ENCODE measurements at places on chromosomes 1 and 21.

DNA sequence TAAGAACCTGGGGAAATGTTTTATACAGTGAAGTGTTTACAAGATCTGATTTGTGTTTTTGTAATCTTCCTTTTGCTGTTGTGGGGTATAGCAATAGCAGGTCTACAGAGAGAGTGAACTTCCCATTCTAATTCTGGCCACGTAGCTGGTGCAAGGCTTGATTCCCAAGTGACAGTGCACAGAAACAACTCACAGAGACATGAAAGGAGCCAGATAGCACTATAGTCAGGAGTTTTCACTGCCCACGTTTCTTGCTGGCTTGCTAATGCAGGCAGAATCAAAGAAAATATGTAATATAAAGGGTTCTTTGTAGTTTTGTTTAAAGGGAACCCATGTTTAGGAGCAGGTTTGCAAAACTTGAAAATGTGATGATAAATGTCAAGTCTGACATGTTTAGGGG lies 170.9 kb upstream of the IVNS1ABP start:
- DNase-seq, result no peak

- DNase-seq, result no peak
Measured at GRCh38 chr1:119815361-119815760, 4.1 kb upstream of the REG4 start.

GRCh38 chr21:37429356-37429755 lies 62.8 kb downstream of the DYRK1A start:
- no peak for DNase-seq

DNA sequence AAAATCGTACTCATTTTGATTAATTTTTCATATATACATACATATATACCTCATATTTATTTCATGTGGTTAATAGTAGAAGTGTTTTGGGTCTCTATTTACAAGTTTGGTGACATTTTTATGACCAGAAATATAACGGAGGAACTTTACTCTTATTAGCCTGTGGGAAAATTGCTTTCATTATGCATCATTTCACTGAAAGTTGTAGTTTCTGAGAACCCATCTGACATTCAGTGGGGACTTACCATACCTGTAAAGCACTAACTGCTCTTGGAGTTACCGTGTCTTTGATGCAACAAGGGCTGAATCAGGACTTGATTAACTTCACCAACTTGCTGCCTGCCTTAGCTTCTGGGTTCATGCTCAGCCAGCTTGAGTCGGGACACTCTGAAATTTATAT lies 49.9 kb upstream of the ITPKB start:
- DNase-seq, result no peak

All from adipocyte (in vitro differentiated cells).